ENCODE measurements at places on chromosomes 12 and 14.

GRCh38 chr12:107439026-107439738 lies 246.4 kb upstream of the PWP1 start:
- no peak for DNase-seq

GRCh38 chr12:107788281-107788680 lies 13.8 kb downstream of the ASCL4 start:
- DNase-seq, result no peak

GRCh38 chr12:74488134-74488533 lies 49.5 kb upstream of the ATXN7L3B start:
- DNase-seq, result no peak

DNA sequence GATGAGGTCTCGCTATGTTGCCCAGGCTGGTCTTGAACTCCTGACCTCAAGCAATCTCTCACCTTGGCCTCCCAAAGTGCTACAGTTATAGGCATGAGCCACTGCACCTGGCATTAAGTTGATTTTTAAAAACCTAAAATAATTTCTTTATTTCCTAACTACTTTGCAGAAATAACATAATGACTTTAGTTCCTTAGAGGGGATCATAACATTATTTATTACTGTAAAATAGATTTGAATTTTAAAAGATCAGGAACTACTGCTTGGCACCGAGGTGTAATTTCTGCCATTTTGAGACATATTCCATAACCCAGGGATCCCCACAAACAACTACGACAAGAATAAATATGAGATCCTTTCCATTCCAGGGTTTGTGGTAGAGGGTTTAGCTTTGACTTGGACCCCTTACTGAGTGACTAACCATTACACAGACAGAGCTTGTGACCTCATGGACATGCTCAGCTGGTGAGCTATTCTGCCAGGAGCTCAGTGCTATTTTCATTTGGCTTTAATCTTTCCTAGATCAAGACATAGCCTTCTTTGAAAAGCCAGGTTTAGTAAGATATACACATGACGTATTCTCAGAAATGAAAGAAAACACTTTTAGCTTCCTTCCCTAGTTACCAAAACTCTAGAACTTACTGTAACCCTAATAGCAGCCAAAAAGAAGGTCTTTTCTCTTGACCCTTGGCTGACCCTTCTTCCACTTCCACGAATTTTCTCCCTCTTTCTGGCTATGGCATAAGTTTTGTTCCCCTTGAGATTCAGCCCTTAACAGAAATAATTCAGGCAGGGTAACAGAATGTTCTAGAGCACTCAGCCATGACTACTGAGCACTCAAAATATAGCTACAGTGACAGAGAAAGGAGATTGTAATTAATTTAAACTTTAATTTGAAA lies 75.1 kb upstream of the NUDT4 start:
- no peak for DNase-seq

- DNase-seq, result no peak
These were observed 286.7 kb upstream of the CRY1 start for GRCh38 chr12:107379852-107380567.

DNA sequence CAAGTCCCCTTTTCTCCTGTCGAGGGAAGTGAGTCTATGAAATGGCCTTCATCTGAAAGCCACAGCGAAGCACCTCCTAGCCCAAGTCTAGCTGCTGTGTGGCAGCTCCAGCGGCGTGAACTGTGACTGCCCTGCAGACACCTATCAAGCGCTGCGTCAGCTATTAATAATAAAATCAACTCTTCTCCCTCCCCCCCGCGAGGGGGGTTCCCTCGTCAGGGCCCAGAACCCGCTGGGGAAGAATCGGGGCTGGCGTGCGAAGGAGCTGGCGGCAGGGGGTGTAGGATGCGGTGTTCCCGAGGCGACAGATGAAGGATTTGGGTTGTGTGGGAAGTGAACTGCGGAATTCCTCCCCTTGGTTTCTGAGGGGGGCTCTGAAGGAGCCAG lies 662 bp upstream of the ATP2A2 start:
- no peak for DNase-seq

DNA sequence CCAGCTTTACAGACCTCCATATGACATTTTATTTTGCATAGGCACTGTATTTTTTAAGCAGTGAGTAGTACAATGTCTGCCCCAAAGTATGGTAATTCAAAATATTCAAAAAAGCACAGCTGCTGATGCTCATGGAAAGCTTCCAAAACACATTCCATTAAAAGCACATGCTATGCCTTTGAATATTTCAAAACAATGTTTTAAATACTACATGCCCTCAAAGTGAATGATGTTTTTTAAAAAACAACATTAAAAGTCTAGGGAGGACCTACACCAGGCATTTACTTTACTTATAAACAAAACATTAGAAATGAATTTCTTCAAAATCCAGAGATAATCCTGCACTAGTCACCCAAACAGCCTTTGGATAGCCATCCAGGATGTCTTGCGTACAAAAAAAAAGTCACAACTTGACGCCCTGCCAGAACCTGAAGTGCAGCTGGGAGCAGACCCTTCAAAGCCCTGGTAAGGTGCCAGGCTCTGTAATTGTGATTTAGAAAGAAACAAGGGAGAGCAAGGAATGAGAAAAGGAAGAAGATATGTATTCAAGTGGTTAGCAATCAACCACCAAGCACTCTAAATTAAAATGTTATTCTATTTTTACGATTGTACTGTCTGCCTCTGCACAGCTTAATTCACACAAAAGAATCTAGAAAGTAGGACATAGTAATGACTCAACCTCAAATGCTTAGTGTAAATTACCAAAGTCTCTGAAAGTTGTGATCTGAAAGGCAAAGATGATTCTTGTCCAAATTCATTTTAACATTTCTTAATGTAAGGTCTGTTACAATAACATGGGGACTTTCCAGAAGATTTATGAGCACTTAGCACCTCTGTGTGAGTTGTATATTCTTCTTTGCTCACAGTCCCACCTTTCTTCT lies 31.9 kb downstream of the CEP83 start:
- DNase-seq, result peak; percentile 59

GRCh38 chr12:65411171-65411570 lies 132.7 kb downstream of the MSRB3 start:
- DNase-seq, result no peak

- no peak for DNase-seq
These were observed 207.5 kb upstream of the PELI2 start for GRCh38 chr14:55910601-55911243.

DNA sequence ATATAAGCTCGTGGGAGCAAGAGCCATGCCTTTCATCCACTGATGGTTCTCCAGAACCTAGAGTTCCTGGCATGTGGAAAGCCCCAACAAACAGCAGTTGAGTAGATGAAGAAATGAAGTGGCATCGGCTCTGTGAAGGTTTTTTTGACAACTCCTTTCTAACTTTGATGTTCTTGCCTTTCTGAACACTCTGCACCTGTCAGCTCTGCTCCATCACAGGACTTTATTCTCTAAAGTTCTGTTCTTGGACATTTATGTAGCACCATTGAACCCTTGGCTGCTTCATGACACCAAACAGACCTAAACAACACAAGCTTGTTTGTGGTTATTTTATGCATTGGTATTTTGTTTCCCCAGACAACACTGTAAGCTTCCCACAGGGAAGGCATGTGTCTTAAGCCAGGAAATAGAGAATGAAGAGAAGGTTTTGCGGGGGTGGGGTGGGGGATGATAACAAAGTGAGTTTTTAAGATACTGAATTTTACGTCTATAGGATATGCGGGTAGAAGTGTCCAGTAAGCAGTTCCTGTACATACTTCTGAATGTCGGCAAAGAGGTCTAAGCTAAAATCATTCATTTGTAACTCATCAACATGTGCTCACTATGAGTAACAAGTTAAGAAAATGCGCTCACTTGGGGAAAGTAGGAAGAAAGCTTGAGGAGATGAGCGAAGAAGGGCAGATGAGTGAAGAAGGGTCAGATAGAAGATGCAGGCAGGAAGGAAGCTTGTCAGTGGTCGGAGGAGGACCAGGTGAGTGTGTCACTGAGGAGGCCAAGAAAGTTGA lies 146.0 kb upstream of the PLEKHG7 start:
- no peak for DNase-seq

DNA sequence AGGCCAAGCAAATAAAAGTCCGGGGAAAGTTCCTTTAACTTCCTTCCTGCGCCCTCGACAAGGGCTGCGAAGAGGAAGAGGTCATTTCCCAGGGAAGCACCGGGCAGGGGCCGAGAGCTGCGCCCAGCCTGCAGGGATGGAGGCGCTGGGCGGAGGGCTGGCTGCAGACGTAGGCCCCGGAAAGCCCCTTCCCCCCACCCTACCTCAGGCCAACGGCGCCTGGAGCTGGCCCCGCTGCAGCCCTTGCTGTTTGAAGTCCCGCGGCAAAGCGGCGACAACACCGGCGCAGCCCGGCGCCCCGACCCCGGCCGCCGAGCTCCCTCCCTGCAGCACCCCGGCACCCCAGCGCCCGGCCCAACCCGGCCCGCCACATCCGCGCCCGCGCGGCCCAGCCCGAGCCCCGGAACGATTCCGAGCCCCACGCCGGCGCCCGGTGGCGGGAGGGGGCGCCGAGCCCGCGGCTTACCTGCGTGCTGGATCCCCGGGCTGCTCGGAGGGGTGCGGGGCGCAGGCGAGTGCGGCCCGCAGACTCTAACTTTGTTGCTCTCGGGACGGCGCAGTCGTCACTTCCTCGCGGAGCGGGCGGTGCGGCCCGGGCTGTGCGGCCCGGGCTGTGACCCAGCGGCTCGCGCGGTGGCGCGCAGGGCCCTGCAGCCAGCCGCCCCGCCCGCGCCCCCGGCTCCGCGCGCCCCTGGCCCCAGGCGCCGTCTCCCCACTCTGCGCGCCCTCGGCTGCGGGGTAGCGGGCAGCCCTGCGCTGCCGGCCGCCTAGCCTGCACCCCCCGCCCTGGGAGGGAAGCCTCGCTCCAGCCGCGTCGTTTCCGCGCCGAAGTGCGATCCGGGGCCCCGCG lies 64.8 kb upstream of the PTGR2 start:
- DNase-seq, result peak; percentile 79

DNA sequence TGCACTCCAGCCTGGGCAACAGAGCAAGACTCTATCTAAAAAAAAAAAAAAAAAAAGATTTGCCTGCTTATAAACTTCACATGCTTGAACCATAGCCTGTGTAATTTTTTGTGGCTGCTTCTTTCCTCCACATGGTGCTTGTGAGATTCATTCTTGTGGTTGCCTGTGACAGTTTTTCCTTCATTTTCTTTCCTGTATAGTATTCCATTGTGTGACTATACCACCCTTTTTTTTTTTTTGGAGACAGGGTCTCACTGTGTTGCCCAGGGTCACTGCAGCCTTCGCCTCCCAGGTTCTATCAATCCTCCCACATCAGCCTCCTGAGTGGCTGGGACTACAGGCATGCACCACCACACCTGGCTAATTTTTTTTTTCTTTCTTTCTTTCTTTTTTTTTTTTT lies 22.6 kb upstream of the CHST11 start:
- no peak for DNase-seq

- no peak for DNase-seq
These were observed 2.2 kb downstream of the TBPL2 start for GRCh38 chr14:55438066-55438683.

GRCh38 chr12:101700299-101700820 lies 2.9 kb downstream of the CHPT1 start:
- no peak for DNase-seq

- no peak for DNase-seq
These were observed 155.5 kb downstream of the SLC15A5 start for GRCh38 chr12:16121953-16122352.

GRCh38 chr14:80615831-80616230 lies 325.7 kb downstream of the CEP128 start:
- DNase-seq, result no peak

DNA sequence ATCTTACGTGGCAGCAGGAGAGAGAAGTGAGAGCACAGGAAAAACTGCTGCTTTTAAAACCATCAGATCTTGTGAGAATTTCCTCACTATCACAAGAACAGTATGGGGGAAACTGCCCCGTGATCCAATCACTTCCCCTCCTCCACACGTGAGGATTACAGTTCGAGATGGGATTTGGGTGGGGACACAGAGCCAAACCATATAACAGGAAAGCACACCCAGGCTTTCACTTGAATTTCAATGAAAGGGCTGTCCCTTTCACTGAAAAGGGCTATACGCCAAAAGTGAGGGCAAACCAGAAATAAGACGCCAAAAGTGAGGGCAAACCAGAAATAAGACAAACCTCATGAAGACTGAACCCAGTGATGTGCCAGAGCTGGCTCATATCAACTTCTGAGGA lies 22.8 kb upstream of the TMEM233 start:
- DNase-seq, result no peak

Measured in right forelimb (tissue), 1 donor.